Pancreas (tissue), 10 donors: ENCODE measurements at places on chromosomes 13 and 19. TPM values are rescaled to one million over a fixed set of nuclear protein-coding genes. Genes with fewer than 3 reads are reported as not detected.

DNA sequence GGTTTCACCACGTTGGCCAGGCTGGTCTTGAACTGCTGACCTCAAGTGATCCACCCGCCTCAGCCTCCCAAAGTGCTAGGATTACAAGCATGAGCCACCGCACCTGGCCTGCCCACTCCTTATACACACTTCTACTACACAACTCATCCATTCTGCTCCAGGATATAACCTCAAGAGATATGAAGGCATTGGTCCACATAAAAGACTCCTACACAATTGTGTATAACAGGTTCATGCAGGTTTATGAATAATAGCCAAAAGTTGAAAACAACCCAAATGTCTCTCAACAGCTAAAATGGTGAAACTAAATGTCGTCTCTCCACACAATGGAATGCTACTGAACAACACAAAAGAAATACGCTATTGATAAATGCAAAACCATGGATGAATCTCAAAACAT is 58.1 kb downstream of the INSR start:
- no peak for DNase-seq

DNA sequence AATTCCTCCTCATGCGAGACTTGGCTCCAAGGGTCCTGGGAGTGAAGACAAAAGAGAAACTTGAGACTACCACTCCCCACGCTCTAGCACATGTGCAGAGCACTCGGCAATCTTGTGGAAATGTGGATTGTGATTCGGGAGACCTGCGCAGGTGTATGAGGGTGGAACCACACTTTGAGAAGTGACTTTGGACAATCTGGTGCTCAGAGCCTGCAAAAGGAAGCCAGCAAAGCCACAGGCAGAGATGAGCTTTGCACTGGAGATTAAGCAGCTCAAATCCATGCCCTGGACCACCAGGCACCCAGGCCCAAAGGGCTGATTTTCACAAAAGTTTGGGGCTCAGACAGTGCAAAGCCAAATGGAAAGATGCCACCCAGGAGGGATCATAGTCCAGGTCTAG is 162.5 kb upstream of the TSHZ3 start:
- DNase-seq, result no peak

- DNase-seq, result no peak
These were observed 620.6 kb downstream of the GPC6 start for GRCh38 chr13:93847162-93847561.

DNA sequence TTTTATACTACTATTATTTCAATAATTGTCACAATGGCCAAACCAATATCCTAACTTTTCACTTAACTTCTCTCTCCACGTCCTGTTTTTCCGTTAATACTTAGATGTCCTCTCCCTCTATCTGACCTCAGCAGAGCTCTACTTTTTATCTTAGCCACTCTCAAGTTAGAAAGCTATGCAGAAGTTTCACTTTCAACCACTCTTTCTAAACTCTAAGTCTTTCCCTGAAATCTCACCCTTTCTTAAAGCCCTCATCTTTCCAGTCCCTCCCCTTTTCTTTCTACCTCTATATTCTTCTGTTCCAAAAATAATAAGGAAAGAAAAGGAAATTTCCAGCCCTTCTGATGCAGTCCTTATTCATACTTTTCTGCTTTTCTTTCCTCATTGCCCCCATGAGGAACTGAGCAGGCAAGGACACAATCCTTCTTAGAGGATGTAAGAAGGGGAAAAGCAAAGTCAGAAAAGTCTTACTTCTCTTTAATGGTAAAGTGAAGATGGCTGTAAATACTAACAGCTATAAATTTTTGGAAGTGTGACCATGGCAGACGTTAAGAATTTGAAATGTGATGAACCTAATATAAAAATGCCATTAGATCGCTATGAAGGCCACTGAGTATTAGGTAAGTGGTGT is 23.0 kb downstream of the FAM216B start:
- DNase-seq, result no peak

DNA sequence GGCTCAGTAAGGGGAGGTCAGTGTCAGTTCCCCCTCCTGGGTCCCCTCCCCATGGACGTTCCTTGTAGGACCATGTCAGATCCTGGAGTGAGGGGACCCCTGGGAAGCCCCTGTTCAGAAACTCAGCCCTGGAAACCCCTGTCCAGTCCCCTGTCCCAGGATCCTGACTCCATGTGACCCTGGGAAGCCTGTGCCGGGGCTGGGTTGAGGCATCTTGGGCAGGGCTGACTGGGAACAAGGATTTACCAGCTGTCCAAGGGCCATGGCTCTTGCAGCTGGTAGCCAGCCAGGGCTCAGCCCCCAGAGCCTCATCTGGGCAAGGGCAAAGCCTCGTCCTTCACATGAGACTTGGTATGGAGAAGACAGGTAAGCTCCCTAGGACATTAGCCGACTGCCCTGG is 25.1 kb downstream of the CEACAM4 start:
- no peak for DNase-seq

- DNase-seq, result no peak
These were observed 12.9 kb downstream of the FXYD5 start for GRCh38 chr19:35167251-35168119.

DNA sequence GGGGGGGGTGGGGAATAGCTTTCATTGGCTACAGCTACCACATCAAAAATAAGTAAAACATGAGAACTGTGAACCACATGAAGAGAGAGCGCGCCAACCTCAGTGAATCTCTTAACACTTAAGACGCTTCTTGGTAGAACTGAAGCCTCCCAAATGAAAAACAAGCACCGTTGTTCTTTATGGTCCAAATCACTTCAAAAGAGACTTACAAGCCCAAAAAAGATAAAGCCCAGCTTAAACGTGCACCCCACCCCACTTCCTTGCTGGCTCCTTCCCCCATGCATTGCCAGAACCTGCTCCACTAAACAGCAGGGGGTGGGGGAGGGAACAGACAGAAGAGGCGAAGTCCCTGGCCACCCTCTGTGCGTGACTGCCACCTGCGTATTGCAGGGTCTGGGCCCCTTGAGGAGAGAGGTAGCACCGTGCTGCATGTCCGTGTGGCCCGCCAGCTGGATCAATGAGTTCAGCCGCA is 479.1 kb downstream of the FOXO1 start:
- no peak for DNase-seq

The KCNJ14 gene
- 0.20 TPM for total RNA-seq

The MCEMP1 gene
- 0.16 TPM for total RNA-seq

- DNase-seq, result no peak
These were observed 1.9 kb downstream of the SIGLEC14 start for GRCh38 chr19:51644636-51645271.

The ZNF709 gene
- 0.56 TPM for total RNA-seq

GRCh38 chr19:1510442-1510806 is 2.4 kb downstream of the ADAMTSL5 start:
- no peak for DNase-seq

DNA sequence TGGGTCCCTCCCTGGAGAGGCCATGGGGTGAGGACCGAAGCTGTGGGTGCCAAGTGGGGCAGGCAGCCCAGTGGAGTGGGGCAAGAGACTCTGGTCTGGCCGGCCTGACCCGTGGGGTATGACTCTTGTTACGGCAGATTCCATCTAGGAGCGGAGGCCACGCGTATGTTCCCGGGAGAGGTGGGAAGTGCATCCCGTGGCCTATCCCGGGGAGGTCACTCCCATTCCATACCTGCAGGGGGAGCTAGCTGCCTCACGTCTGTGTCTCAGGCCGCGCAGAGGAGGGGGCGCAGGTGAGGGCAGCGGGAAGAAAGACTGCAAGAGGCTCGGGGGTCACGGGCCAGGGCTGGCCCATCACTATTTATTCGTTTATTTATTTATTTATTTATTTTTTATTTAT is 4.9 kb downstream of the CSNK1G2 start:
- DNase-seq, result no peak

The DNASE2 gene
- total RNA-seq, result 16.2 TPM

GRCh38 chr13:45341799-45342500 is 967 bp upstream of the TPT1 start:
- peak; percentile 60 for DNase-seq

GRCh38 chr13:85549819-85550218 is 249.4 kb downstream of the SLITRK6 start:
- no peak for DNase-seq

The PINLYP gene
- total RNA-seq, result 0.51 TPM

GRCh38 chr19:44851427-44851826 is 5.3 kb downstream of the NECTIN2 start:
- DNase-seq, result no peak

GRCh38 chr13:21949818-21950429 is 279.1 kb downstream of the FGF9 start:
- no peak for DNase-seq

DNA sequence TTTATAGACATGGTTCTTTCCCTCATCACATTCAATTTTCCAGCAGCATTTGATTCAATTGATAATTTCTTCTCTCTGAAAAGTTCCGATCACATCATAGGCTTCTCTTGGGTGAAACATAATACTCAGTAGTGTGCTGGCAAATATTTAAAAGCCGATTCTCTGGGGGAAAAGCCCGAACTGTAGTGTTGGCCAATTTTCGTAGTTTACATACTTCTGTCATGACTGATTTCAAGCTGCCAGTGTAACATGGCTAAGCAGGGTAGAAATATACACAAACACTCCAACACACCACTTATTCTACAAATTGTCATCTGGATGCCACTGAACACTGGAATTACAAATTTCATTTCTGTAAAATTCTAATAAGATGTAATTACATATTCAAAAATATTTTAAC is 56.1 kb upstream of the FREM2 start:
- no peak for DNase-seq

GRCh38 chr13:51559946-51560735 is 24.1 kb upstream of the WDFY2 start:
- DNase-seq, result no peak

GRCh38 chr13:114130131-114130836 is 2.1 kb downstream of the RASA3 start:
- no peak for DNase-seq
